ENCODE measurements at places on chromosomes 16 and 17.

- no peak for DNase-seq
Observed at GRCh38 chr17:9444687-9445086, 130.9 kb downstream of the STX8 start.

DNA sequence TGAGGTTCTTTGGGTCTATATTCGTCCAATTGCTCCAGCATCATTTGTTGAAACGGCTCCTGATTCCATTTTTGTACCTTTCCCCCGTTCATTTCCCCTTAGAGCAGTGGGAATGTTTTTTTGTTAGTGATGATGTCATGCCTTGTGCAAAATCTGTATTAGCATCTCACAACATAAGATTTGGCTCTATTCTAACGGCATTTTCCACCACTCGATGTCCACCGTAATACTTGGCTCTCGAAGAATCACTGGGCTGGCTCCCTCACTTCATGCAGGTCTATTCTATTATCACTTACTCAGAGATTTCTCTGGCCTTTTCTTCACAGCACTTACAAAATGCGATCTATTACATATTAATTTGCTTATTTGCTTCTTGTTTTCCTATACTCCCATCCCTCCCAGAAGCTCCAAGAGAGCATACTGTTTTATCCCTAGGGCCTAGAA is 571 bp upstream of the NME1 start:
- DNase-seq: no peak

DNA sequence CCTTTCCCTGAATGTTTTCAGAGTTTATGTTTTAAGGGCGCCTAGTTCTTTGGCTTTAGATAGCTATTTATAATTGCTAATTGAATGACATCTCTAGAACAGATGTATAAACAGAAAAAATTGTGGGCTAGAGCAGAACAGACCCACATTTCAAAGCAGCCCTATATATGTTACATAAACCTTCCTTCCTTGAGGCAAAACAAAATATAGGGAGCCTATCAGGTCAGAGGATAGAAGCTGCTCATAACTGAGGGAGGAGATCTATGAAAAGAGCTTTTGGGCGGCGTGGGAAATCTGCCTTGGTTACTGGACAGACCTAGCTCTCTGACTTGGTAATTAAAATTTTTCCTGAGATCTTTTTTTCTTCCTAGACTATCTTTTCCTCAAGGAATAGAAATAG is 68.4 kb downstream of the SPAG9 start:
- no peak for DNase-seq

- DNase-seq: no peak
Observed at GRCh38 chr17:17410357-17410756, 66.4 kb upstream of the MED9 start.

GRCh38 chr16:72847187-72848027 is 200.5 kb downstream of the ZFHX3 start:
- DNase-seq: no peak

DNA sequence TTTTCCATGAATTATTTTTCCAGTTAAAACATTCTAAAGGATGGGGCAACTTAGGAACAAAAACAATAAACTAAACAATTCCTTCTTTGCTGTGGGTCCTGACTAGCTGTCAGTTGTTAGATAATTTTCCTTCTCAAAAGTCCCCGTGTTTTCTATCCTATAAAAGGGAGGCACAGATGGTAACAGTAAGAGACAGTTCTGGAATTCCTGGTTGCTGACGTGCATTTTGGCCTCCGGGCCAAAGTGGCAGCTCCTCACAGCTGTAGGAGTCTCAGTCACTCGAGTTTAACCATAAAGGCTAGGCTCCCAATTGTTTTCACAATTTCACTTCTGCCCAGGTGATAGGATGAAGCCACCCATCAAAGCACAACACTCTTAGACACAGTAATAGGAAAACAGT is 77.0 kb upstream of the ZNF423 start:
- no peak for DNase-seq

- DNase-seq: no peak
Observed at GRCh38 chr16:71474864-71475263, 12.8 kb upstream of the ZNF23 start.

GRCh38 chr17:43846221-43846712 is 709 bp upstream of the CD300LG start:
- DNase-seq: peak; percentile 38

DNA sequence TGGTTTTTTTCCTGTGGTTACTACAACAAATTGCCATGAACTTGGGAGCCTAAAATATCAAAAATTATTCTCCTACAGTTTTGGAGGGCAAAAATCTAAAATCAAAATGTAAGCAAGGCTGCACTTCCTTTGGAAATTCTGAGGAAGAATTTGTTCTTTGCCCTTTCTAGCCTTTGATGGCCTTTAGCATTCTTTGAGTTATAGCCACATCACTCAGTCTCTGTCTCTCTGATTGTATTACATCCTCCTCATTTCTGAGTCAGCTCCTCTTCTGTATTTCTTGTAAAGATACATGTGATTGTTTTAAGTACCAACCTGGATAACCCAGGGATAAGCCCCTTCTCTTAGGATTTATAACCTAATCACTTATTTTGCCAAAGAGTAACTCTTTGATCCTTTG is 282.0 kb downstream of the BCAS3 start:
- no peak for DNase-seq

DNA sequence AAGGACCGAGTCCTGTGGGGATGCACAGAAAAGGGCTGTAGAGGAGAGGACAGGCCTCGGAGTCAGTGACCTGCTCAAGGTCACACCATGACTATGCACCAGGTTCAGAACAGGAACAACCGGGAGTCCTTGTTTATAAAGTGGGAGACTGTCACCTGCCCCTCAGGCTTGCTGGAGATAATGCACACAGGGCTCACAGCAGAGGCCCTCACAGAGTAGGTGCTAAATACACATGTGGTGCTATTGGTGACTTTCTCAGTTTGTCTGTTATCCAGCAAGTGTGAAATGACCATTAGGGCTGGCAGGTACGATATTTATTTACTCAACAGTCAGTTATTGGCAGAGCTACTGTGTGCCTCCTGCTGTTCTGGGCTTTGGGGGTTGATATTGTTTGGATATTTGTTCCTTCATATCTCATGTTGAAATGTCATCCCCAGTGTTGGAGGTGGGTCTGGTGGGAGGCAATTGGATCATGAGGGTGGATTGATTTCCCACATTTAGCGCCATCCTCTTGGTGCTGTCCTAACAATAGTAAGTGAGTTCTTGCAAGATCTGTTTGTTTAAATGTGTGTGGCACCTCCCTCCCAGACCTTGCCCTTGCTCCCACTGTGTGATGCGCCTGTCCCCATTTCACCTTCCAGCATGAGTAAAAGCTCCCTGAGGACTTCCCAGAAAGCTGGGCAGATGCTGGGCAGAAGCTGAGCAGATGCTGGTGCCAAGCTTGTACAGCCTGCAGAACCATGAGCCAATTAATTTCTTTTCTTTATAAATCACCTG is 162.1 kb upstream of the MPHOSPH6 start:
- DNase-seq: no peak

- DNase-seq: no peak
Observed at GRCh38 chr16:7871979-7872378, 539.3 kb downstream of the RBFOX1 start.

GRCh38 chr17:36000732-36001109 is 632 bp downstream of the CCL15 start:
- no peak for DNase-seq

- no peak for DNase-seq
Observed at GRCh38 chr16:63744077-63744874, 1377.6 kb downstream of the CDH11 start.

DNA sequence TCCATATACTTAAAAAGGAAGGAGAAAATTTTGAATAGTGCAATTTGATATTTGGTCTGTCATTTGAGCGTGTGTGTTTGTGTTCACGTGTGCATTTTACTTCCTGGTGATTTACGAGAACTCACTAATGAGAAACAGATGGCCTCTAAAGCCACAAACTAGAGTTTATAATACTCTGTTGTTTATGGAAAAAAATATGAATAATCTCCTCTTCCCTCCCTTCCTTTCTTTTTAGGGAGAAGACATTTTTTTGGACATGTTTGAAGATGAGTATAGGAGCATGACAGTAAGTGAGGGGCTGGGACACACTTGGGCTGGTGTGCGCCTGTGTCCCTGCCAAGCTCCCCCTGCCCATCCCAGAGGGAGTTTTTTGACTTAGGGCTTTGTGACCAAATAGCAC is 102.7 kb downstream of the CLEC16A start:
- DNase-seq: no peak

DNA sequence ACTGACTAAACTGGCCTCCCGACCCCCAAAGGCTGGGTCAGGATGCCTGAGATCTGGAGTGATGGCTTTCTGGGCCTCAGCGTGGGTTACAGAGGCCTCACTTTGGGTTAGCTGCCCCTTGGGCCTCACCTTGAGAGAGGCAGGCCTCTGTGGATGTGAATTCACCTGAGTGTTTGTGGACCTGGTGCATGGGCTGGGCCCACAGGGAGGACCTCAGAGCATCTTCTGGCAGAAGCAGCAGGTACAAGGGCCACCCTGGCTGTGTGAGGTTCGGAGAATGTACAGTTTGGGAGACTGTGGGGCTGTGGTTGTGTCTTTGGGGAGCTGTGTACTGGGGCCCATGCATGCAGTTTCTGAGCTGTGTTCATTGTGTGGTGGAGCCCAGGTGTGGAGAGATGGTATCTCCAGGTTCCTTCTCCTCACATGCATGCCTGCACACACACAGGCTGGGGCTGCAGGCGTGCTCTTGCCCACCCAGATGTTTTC is 18.3 kb downstream of the RARA start:
- no peak for DNase-seq

GRCh38 chr17:65103896-65104295 is 33.3 kb upstream of the RGS9 start:
- no peak for DNase-seq

DNA sequence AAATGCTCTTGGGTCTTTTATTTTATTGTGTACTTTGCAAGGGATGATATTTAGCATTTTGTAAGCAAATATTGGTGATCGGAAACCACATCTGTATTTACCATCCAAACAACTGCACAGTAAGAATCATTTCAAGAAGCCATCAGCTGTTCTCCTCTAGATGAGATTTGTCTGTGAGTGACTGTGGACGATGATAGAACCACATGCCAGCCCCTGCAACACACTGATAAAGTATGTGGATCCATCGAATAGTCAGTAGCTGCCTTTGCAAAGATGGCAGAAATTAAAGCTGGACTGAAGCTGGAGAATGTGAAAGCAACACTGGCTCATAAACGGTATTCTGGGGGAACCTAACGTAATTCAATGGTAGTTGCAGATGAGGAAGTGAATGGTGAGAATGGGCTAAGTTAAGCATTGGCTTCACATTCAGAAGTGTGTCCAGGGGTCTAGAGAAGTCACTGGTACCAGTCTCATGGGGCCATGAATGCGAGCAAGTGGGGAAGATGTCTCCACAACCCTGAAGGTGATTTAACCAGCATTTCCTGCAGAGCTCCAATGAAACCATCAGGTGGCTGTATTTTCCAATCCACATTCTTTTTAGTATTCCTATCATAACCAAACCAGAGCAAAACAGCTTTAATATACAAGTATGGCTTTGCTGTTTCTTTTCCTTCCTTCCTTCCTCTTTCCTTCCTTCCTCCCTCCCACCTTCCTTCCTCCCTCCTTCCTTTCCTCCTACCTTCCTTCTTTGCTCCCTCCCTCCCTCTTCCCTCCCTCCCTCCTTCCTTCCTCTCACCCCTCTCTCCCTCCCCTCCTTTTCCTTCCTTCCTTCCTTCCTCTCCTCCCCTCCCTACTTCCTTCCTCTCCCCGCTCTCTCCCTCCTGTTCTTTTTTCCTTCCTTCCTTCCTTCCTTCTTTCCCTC is 169.4 kb downstream of the ABCA8 start:
- no peak for DNase-seq

DNA sequence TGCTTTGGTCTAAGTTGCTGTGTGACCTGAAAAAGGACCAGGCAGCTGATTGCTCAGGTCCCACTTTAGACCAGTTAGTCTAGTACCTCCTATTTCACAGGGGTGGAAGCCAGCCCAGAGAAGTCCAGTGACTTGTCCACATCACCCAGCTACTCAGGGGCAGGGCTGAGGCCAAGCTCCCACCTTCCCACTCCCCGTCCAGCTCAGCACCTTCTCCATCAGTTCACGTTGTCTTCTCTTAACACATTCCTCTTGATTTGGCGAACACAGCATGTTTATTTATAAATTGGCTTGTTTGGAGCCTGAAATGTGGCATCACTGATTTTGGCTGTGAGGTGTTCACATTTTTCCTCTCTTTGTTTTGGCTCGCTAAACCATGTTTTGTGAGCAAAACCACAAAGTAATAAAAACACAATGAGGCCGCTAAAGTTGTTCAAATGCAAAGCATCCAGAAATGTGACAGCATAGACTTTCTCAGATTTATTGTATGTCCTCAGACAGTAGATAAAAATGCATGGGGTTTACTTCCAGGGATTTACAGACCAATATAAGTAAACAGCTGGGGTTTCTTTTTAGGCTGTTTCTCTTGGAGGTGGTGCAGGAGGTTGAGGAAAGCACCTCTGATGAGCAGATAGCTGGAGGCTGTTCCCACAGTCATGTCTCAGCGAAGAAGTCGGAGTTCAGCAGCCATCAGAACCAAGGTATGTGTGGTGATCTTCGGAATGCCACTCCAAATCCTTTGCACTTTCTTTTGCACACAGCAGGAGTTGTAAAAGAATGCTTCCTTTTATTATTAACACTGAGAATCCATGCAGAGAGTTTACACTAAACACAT is 88.4 kb downstream of the PLXDC1 start:
- no peak for DNase-seq

- no peak for DNase-seq
Observed at GRCh38 chr16:27347930-27348685, 34.3 kb downstream of the IL4R start.

GRCh38 chr17:64315032-64315490 is 52.0 kb upstream of the TEX2 start:
- DNase-seq: no peak

- DNase-seq: no peak
Observed at GRCh38 chr17:35477248-35477647, 28.7 kb upstream of the SLFN13 start.

GRCh38 chr16:17590711-17591654 is 120.2 kb upstream of the XYLT1 start:
- peak; percentile 50 for DNase-seq

GRCh38 chr17:57455063-57455914 is 199.0 kb downstream of the MSI2 start:
- DNase-seq: peak; percentile 21

DNA sequence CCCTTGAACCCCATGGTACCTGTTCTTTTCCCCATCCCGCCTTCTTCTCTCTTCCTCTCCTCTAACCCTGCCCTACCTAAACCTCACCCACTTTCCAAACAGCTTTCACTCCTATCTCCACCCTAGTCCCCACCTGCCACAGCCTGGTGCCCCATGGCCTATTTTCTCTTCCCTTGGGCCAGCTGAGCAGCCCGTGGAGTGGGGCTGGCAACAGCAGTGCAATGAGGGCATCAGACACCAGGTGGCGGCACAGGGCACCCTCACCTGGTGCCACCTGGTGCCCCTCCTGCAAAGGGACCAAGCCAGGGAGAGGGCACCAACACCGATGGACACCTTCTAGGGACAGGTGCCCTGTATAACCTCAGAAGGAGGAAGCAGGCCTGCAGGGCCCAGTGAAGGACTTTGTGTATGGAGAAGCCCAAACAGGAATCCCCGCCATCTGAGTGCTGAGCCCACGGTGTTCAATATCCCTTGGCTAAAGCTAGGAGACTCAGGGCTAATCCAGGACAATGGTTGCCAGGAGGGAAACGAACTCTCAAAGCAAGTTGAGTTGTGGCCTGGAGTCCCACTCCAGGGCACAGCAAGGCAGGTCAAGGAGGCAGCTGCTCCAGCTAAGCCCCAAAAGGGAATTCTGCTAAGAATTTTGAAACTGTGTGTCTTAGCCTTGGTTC is 4.0 kb upstream of the ABCC3 start:
- peak; percentile 20 for DNase-seq
